ENCODE measurements at places on chromosomes 3 and 15.

GRCh38 chr15:66623801-66624453, 58.1 kb upstream of the LCTL start:
- no peak for DNase-seq

DNA sequence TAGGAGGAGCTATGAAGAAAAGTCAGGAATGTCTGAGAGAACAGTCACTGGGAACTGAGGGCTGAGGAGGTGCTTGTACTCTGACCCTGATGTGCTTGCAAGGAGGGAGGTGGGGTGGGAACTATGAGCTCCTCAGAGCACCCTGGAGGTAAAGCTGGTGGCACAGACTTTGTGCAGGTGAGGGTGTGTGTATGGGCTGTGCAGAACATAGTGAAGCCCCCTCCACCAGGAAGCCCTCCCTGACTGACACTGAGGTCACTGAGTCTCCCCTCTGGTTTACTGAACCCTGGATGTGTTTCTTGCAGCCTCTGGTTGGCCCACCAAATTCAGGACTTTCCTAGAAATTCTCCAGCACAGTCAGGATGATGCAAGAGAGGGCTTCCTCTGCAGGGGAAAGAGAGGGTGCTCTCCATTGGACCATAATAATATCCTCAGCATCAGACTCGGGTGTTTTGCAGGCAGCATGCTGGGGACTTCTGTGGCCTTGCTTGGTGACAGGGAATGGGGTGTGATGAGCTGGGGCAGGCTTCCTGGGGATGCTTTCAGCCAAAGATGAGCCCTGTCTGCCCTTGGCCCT, 1.5 kb upstream of the ISLR start:
- no peak for DNase-seq

GRCh38 chr3:170802164-170803151, 67.5 kb downstream of the RPL22L1 start:
- DNase-seq, result peak; percentile 51

DNA sequence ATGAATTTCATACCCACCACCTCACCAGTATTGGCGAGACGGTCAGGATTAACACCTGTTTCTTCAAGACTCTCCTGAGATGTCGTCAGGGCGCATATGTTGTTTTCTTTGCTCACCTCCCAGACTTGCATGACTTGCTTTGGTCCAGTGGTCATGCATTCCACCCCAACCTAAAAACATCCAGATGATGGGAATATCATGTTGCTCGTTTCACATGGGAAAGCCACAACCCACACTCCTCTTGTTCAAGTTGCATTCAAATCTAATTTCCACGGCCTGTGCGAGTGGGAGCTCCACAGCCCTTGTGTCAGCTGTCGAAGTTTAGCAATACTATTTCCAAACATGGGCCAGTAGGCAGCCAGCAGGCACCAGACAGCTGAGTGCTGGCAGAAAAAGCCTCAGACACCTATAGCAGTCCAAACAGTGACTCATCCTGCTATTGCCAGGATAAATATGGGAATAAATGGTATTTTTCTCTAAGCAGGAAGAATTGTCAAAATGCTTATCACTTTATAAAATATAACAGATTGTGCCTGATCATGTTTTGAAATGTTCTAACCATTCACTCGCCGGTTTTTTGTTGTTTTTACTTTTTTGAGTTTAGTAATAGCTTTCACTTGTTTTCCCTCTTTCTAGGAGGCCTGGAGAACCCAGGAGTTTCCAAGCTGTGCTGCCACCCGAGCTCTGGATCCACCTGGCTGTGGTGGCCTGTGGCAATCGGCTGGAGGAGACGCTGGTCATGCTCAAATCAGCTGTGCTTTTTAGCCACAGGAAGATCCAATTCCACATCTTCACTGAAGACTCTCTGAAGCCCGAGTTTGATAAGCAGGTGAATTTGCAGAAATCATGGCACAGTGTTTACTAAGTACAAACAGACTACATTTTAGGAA, 20.1 kb downstream of the GXYLT2 start:
- DNase-seq, result peak; percentile 54

GRCh38 chr3:117748131-117748530, 1038.6 kb downstream of the TUSC7 start:
- DNase-seq, result no peak

DNA sequence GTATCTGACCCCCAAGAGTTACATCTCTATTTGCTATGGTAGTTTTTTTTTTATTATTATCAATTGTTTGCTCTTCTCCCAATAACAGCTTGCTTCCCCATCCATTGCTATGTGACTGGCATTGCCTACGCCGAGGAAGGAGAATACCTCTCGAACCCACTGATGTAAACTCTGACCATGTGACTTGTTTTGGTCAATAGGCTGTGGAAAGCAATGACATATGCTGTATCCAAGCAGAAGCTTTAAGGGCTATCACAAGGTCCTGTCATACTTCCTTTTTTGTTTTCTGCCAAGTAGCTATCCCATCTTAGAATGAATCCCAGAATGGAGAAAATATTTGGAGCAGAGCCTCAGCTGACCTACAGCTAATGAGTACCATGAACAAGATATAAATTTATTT, 111.0 kb upstream of the FRMD4B start:
- no peak for DNase-seq

DNA sequence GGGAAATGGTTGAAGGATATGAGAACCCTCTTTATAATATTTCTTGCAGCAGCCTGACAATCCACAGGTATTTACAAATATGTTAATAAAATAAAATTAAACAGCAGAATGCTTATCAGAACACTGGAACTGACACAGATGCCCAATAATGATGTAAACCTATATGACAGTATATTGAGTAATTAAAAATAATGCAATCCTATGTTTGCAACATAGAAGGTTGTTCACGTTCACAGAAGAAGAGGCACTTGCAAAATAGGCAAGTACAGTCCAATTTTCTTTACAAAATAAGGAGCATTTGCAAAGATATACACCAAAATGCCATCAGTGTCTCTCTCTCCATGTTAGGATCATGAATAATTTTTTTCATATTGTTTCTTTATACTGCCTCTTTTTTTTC, 397.0 kb upstream of the WNT5A start:
- no peak for DNase-seq

DNA sequence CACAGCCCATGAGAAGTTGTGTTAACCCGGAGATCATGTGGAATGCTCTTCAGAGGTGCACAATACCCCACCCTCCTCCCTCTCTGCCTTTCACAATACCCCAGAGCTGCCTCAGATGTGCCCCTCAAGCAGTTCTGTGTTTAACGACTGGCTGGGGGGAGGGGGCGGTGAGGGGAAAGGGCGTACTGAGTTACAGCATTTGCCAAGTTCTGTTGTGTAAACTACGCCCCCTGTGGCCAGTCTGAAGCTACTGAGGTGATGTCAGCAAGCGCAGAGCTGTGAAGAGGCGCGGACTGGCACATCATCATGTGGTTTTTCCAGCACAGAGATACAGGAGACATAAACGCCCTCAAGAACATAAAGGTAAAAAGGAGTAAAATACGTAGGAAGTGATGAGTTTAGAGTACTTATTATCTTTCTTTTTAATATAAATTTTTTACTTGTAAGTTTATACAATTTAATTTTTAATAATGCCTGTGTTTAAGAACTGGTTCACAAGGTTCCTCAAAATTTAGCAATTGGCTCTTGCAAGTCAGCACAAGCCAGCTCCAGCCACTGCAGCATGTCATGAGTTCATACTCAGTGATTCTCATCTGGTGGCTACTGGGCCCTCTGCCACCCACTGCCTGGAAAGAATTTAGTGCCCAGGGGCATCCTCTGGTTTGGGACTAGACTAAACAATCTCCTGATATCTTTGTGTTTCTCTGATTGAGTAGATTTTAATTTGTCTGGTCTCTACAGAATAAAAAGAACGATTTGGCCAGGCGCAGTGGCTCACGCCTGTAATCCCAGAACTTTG, 1.7 kb downstream of the EPB42 start:
- DNase-seq, result no peak

DNA sequence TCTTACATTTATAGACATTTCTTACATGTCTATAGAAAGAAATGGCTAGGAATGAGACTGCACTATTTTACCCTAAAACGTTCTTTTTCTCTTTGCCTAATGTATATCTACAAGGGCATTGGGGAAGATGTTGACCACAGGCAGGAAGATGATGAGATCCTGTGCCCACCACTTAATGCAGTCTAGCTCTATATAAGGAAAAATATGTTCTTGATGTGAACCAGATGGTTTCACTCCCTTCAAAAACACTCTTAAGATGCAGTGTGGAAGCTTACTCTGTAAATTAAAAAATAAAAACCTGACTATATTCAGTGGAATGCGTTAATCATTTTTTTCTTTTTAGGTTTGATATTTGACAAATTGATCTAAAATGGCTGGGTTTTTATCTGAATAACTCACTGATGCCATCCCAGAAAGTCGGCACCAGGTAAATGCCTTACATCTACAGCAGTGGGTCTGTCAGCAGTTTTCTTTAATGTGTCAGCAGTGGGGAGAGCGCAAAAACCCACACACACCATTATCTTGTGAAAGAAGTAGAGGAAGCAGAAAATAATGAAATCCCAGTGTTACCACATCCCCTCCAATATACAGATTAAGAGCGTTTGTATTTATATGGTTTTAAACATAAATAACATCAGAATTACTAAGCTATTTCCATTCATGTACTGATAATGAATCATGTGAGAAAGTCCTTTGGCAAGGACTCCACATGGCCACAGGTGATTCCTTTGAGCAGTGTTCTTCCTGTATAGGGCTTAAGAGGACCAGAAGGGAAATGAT, 10.1 kb downstream of the AGTR1 start:
- DNase-seq, result no peak

DNA sequence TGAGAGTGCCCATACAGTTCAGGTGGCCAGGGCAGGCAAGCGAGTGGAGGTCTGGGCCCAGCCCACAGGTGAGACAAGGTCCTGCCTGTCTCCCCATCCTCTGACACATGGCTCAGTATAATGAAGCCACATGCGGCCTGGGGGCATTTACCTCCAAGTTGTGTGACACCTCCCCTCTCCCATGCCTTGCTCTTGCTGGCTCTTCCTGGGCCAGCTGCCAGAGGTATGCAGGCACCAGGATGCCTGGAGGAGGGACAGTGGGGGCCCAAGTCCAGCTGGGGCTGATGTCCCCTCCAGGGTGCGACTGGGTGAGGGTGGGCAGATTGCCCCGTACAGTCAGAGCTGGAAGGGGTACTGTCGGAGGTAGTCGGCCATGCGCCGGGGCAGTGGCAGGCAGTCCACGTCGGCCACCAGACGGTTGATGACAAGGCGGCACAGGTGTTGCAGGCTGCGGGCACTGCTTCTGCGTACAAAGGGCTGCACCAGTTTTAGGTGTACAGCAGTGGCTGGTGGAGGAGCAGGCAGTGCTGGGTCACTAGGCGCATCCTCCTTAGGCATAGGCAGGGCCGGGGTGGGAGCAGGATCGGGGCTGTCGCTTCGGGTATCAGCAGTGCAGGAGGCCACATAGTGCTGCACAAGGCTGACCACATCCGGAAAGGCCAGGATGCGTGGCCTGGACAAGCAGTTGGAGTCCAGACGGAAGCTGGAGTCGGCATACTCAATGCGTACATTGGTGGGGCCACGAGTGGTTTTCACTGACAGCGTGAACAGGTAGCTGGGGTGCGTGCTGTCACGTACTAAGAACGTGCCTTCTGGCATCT, 4.1 kb downstream of the CISH start:
- DNase-seq, result no peak

- no peak for DNase-seq
Observed at GRCh38 chr3:81624756-81625155, 136.7 kb downstream of the GBE1 start.

DNA sequence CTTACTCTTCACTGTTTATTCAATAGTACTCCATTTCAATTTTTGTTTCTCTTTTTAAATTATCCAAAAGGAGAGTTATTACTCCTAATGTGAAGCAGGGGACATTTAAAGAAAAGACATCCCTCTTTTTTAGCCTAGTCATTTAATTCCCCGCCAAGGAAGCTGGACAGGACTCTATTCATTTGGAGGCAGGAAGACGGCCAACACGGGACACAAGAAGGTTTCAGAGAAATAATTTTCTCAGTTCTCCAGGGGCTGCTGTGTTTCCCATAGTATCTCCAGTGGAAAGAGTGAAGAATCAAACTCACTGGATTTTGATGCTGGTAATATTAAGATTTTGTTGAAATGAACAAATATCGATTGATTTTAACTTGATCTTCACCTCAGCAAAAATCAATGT, 833.7 kb downstream of the ROBO2 start:
- DNase-seq, result no peak

- no peak for DNase-seq
Observed at GRCh38 chr3:186909078-186909853, 21.1 kb upstream of the ST6GAL1 start.

DNA sequence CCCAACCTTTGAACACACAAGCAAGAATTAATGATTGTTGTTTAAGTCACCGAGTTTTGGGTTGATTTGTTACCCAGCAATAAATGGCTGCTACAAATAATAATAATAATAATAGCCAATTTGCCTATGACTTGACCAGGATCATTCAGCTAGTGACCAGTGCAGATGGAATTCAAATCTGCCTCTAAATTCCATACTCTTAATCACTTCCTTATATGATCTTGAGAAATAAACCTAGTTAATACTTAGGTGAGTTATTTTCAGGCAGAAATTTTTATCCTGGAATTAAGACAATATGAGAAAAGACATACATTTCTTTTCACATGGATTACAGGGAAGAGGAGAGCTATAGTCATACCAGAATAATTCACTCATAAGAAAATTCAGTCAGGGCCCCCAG, 116.0 kb upstream of the GALNT15 start:
- DNase-seq, result no peak

DNA sequence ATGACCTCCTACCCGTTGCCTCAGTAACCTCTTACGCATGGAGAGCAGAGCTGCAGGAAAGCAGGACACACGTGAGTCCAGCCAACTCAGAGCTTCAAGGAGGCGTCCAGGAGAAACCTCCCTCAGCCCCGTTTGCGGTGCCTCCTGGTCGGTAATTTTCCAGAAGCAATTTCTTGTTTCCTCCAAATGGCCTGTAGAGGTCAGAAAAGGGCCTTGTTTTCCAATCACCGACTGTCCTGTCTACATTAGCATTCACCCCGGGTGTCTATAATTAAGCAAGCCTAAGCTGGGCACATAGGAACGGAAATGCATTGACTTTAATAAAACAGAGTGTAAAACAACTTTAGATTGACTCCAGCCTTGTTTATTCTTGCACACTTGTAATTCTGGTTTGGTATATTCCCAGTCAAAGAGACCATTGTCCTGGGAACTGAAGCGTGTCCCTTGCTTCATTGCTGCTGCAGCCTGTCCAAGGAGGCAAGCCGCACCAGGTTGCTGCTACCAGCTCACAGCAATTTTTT, 836.2 kb downstream of the AGBL1 start:
- DNase-seq, result peak; percentile 24

DNA sequence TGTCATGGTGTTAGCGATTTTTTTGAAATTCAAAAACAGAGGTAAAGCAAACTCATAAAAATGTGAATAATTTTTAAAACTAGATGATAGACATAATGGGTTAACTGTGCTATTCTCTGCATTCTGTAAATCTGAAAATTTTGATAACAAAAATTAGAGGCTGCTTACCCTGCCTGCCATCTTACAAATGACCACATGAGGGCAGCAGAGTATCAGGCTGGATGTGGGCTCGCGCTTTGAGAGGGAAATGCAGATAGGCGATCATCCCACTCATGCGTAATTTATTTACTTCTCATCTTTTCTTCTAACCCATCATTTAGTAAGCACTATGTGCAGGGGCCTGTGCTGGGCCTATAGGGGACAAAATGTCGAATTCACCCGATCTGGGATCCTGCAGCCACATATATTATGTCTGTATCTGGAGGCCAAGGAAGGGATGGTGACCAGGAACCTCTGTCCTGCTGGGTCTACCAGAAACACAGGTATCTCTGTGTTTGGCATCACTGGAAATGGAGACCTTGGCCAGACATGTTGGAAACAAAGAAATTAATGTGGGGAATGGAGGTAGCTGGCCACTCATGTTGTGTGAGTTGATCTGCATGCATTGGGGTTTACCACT, 7.8 kb upstream of the RAD18 start:
- DNase-seq, result peak; percentile 52

GRCh38 chr3:174953068-174953467, 93.9 kb downstream of the NAALADL2 start:
- no peak for DNase-seq
